ENCODE measurements at places on chromosomes 7 and 10. TPM values are rescaled to one million over a fixed set of nuclear protein-coding genes. Genes with fewer than 3 reads are reported as not detected.

MARVELD1 gene
- total RNA-seq: 52.3 TPM

ASZ1 gene
- not detected for total RNA-seq

TBX20 gene
- 5.5 TPM for total RNA-seq

- H3K4me3 ChIP-seq: peak overlapping the region; percentile 84
- peaks cover 9% of the 10 kb centered on the region for H3K36me3 ChIP-seq
- H3K4me1 ChIP-seq: peaks cover 43% of the 10 kb centered on the region
Measured at GRCh38 chr10:129958629-129959543, 5.2 kb downstream of the EBF3 start.

- H3K27ac ChIP-seq: no peak overlapping the region
Measured at GRCh38 chr10:124568848-124569622, 107.4 kb downstream of the LHPP start.

DNA sequence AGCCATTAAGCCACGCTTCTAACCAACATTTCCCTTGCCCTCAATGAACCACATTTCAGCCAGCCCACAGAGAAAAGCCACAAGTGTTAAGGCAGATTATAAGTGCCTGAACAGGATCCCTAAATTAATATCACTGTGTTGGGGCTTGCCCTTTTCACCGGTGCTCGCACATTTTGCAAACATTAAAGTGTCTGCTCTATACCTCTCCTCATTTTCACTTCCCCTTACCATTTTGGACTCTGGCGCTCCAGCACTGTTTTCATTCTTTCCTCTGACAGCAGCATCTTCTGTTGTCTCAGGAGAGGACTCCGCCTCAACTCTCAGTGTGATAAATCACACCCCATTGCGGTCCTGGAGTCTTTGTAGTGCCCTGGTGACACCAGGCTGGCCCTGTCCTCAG, 274.2 kb downstream of the BAMBI start:
- no peaks in the 10 kb centered on the region for H3K4me1 ChIP-seq
- H3K4me3 ChIP-seq: no peak overlapping the region
- no peak for DNase-seq
- H3K36me3 ChIP-seq: no peaks in the 10 kb centered on the region
- peaks cover 40% of the 10 kb centered on the region for H3K27me3 ChIP-seq

- H3K36me3 ChIP-seq: peaks cover 3% of the 10 kb centered on the region
- no peak overlapping the region for H3K4me3 ChIP-seq
- no peaks in the 10 kb centered on the region for H3K4me1 ChIP-seq
- DNase-seq: no peak
- H3K27me3 ChIP-seq: no peaks in the 10 kb centered on the region
- H3K27ac ChIP-seq: no peak overlapping the region
Measured at GRCh38 chr7:38694326-38694725, 63.2 kb upstream of the AMPH start.
